NCI-H1092 treated with DMSO at 0.1 percent for 48 hours (cell line): ENCODE measurements at places on chromosomes 1 and 21.
A peak's percentile ranks its signal among the peaks of the same experiment; 100 is the strongest.

DNA sequence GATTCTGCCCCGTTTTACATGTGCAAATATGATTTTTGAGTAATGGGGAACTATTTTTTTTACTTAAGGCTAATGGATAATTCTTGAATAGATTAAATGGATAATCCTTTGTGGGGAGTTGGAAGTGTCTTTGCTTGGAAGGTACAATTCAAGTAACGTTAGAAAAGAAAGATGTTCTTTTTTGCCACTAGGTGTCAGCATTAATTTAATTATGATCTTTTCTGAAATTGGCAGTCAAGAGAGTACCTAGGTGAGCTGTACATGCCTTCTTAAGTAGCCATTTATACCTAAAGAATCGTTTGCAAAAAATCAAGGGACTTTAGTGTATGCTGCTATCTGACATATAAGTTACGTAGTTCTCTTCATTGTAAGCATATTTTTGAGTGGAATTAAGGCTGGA is 2.2 kb downstream of the FBXO28 start:
- peak; percentile 86 for DNase-seq

DNA sequence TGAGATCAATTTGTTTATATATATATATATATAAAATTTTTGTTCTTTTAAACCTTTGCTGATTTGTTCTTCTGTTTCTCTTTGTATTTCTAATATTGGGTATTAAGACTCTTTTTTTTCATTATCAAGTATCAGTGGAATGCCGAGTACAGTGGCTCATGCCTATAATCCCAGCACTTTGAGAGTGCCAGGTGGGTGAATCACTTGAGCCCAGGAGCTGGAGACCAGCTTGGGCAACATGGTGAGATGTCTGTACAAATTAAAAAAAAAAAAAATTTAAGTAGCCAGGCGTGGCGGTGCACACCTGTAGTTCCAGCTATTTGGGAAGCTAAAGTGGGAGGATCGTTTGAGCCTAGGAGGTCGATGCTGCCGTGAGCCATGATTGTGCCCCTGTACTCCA is 67.1 kb downstream of the MAST2 start:
- DNase-seq = no peak

- no peak for DNase-seq
Observed at GRCh38 chr1:178937695-178938094, 66.8 kb upstream of the ANGPTL1 start.

DNA sequence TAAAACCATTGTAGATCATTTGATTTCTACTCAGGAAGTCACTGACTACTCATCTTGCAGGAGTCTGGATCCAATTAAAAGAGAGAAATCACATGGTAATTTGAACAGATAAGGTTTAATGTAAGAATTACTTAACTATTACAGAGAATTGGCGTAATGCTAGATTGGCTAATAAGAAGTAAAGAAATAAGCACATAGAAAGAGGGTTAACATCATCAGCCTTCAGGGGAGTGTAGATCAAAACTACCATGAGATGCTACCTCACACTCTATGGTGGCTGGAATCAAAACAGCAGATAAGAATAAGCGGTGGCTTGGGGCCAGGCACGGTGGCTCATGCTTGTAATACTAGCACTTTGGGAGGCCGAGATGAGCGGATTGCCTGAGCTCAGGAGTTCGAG is 11.7 kb downstream of the ST3GAL3 start:
- DNase-seq = no peak

DNA sequence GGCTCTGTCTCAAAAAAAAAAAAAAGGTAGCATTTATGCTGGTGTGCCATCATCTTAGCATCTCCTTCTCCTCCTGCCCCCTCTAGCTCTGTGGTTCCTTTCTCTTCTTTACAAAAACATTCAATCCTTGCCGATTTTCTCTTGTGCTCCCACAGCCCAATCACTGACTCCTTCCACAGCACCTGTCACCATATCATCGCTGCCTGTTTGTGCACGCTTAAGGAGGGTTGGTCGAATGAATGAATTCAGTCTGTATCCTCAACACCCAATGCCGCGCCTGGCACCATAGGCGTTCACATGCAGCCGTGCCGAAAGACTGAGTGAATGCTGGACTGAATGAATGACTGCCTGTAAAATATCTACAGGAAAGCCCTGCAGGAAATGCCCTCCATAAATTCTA is 7.9 kb downstream of the RNU5D-1 start:
- DNase-seq = no peak

DNA sequence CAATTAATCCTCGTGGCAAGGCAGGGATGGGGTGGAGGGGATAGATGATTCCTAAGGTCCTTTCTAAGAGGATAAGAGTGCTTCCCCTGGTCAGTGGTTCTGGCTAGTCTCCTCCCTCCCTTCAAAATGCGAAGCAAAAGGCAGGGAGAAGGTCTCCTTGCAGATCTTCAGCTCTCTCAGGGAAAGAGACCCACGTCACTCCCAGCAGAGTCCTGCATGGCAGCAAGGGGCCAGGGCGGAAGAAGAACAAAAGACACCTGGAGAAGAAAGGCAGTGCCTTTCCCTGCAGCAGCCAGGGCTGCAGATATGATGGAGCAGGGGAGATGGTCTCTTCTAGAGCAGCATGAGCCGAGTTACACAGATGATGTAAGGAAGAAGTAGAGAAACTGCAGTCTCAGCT is 29.6 kb upstream of the SLAMF9 start:
- DNase-seq = no peak

- DNase-seq = no peak
Observed at GRCh38 chr1:221797506-221797905, 55.6 kb upstream of the DUSP10 start.

DNA sequence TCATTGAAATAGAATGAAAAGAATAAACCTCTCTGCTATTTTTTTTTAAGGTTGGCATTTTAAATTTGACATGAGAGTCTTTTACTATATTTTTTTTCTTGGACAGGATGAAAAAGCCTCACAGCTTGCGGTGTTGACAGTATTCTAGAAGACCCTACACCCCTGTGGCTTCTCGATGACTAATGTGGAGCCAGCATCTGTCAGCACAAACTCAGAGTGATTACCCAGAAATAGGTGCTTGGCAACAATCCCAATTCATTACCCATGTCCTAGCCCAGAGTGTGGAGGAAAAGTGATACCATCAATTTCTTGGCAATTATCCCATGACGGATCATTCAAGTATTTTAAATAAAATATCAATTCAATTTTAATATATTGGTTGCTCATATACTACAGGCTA is 186.8 kb upstream of the MAP1LC3C start:
- peak; percentile 57 for DNase-seq

- DNase-seq = no peak
Observed at GRCh38 chr1:37433171-37433570, 41.2 kb upstream of the ZC3H12A start.

DNA sequence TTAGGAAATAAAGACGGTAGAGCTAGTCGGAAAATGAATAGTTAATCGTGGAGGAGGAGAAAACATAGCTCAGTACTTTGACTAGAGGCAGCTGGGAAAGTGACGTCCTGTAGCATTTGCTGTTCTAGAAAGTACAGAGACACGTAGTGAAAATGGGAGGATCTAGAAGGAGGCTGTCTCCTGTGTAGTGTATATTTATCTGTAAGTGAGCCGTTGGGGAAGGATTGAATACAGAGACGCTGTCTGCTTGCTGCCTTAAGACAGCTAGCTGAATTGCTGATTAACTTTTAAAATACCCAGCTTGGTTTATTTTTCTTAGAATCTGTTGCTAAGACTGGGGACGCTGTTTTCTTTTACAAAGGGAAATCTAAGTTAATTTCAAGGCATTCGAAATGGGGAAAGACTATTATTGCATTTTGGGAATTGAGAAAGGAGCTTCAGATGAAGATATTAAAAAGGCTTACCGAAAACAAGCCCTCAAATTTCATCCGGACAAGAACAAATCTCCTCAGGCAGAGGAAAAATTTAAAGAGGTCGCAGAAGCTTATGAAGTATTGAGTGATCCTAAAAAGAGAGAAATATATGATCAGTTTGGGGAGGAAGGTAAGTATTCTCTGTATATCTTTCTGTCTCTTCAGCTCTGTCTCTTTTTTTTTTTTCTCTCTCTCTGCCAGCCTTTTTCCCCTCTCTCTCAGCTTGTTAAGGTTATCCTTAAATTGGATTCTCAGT is at the start of gene DNAJB4:
Gene DNAJB4 (plus strand): TSS at position 221 of the 729 bp plus-strand sequence. CDS start 172 bp downstream, at position 393.
- no peak for DNase-seq

GRCh38 chr1:203378556-203379245 is 27.8 kb upstream of the FMOD start:
- DNase-seq = no peak

GRCh38 chr1:225373155-225373554 is 54.7 kb downstream of the LBR start:
- DNase-seq = no peak

- no peak for DNase-seq
Observed at GRCh38 chr1:221634606-221635005, 107.3 kb downstream of the DUSP10 start.

GRCh38 chr1:38958967-38959366 is 17.3 kb upstream of the RHBDL2 start:
- DNase-seq = no peak

DNA sequence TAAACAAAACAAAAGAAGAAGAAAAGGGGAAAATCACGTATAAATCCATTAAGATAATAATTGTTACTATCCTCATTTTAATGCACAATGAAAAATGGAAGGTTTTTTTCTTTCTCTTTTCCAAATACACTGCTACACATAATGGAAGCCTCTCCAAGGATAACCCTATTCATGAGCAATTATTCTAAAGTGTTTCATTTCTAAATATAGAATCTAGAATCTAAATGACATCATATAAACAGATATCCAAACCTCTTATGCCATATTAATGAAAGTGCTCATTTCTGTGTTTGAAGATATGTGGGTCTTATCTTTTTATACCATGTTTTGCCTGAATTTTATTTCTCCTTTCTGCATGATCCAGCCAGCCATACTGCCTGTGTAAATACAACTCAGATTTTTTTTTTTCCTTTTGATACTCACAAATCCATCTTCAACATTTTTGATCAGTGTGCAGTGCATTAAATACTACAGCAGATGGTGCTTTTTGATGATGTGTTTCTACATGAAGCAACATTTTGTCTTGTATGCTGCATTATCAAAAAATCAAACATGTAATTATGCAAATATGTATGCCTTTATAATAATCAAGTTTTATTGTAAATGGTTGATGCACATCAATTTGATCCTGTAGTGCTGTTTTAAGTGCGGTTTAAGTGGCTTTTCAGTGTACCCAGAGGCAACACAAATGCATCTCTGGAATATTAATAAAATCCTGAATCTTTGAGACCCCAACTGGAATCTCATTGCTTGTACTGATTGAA is 625.6 kb upstream of the PTBP2 start:
- DNase-seq = peak; percentile 45
